ENCODE measurements at places on chromosomes 12 and 14.
A peak's percentile ranks its signal among the peaks of the same experiment; 100 is the strongest.

DNA sequence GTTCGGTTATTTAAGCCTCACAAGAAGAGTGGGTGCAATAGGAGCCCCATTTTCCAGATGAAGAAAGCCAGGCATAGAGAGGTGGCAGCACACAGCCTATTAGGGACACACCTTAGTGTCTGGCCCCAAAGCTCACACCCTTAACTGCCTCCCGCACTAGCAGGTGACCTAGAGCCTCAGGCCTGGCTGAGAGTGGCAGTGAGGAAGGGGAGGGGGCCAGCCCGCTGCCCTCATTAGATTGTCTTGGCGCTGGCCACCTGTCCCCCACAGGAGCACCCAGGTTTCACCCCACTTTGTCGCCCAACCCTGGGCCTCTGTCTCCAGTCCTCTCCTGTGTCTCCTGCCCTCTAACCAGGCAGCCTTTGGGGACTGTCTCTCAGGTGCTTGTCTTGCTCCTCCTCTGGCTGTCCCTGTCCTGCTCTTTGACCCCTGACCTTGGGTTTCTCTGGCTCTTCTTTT lies 18.5 kb upstream of the PGF start:
- DNase-seq = no peak

DNA sequence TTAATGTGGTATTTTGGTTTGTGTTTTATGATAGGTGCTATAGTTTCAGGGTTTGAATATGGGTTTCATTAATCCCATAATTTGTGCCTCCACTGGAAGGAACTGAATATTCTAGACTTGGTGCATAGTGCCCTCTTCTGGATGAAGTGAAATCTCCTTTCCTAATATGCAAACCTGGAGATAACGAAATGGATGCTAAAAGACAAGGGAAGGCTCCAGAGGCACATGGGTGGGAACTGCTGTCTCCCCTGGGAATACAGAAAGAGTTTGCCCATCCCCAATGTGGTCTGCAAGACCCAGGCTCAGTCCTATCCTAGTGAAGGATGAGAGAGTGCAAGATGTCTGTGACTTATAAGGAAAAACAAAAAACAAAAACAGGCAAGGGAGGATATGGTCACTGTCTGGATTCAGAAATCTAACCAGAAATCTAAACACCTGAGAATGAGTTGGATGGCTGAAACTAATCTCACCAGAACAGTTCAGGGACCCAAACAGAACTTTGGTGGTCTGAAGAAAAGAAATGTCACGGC lies 142.3 kb upstream of the TMPO start:
- DNase-seq = peak; percentile 45

DNA sequence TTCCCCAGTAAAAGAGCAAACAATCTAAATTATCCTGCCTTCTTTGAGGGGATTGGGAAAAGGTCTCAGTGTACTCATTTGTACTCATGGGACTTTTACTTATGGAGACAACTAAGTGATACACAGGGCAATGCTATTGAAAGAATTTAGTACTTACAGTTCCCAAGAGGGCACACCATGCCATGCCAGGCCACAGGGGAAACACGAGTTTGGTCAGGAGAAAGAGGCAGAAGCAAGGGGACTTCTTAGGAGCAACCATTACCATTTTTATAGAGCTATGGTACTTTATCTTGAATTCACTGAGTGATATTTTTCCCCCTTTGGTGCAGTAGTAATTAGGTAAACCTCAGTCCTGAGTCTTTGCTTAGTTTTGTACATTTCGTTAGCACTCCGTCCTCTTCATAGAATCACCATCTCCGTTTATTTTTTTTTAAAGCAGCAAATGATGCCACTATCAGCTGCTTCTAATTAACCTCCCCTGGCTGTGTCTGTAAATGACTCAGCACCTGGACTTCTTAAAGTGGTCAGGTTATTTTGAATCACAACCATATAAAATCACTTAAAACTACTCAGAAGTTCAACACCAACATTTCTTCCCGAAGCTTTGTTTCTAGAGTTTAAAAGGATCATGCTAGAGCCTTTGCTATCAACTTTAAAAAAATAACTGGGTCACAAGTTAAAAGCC lies 5.9 kb upstream of the WASHC3 start:
- DNase-seq = peak; percentile 43

- peak; percentile 36 for DNase-seq
Measured at GRCh38 chr12:125029761-125030358, 35.4 kb upstream of the AACS start.

DNA sequence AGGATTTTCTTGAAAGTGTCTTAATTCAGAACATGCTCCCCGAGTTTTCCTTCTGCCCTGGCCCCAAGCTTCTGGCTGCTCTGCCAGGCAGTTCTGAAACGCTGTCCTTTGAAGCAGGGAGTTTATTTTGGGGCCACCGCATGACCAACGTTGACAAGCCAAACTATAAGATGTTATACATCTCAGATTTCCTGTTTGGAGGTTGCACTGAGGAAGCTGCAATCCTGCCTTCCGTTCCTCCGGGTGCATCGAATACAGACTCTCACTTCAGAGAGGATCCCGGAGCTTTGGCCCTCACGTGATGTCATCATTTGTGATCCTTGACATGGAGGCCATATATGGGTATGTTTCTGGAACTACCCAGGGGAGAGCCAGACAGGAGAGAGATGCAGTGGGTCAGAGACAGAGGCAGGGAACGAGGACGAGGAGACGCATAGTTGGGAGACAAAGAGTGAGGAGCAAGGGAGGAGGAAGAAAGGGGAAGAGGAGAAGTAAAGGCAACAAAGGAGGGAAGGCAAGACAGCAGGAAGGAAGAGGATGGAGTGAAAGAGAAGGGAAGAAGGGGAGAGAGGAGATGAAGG lies at the start of gene ASB2:
Gene ASB2 (minus strand): TSS at position 94 of the 581 bp plus-strand sequence. CDS start 12,031 bp downstream, outside the sequence.
- DNase-seq = no peak

GRCh38 chr12:108052260-108052659 lies 76.8 kb upstream of the WSCD2 start:
- no peak for DNase-seq

DNA sequence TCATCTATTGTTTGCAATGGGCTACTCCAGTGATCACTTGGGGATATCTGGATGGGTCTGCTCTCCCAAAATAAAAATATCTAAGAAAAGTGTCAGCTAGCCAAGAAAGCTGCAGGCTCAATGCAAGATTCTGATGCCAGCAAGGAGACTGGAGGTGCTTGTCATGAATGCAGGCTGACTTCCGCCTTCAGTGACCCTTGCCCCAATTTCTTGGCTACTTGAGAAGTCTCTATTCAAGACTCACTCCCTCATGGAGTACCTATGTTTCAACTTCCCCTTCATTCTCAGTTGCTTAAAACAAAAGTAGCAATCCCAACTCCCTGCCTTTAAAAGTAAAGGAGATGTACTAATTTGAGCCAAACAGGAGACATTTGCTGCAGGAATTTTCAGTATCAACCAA lies 123.9 kb downstream of the GPR65 start:
- no peak for DNase-seq

DNA sequence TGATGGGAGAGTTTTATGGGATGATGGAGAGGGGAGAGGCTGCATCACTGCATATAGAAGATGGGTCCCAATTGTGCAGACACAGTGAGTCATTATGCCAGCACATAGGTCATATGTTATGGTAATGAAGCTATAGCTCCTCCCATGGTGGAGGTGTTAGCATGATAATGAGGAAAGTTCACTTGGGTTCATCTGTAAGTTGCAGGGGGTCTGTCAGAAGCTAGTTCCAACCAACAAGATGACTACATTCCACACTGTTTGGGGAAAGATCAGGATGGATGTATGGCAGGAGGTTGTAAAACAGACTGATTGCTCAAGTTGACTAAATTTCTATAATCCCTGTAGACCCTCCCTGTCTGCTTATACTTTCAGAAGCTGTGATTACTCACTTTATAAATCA lies 561.3 kb downstream of the C12orf50 start:
- no peak for DNase-seq

DNA sequence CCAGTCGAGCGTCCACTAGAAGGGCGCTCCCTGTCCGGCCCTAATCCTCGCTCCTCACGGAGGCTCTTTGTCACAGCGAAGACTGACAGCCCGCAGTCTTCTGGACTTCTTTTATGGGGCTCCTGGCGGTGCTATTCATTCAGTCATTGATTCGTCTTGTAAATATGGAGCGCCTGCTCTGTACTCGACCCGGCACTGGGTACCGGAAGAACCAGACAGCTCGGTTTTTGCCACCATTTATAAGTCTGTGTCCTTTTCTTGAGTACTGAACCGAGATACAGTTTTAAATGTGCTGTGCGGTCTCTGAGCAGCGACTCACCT lies 570 bp downstream of the DMAC2L start:
- peak; percentile 57 for DNase-seq
